ENCODE measurements at places on chromosomes 1 and 21.

- no peak for DNase-seq
Observed at GRCh38 chr1:51274676-51275075, 38.6 kb downstream of the RNF11 start.

GRCh38 chr1:26037904-26038303 lies 8.0 kb downstream of the SLC30A2 start:
- DNase-seq, result no peak

DNA sequence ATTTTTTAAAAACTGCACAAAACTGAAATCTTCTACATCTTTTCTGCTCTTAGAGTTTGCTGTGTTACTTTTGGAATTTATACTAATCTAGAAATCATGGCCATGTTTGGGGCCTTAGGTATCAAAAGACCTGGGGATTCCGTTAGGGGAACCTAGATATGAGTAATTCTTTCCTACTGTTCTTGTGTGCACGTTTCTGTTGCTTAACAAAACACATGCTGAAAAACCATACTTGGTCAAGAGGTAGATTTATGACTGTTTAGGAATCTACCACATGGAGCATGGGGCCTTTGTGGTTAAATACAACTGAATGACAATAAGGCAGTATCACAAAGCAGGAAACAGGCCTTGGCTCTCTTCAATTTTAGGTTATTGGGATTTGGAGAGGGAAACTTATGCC lies 291.9 kb upstream of the USP25 start:
- DNase-seq, result no peak

GRCh38 chr1:182634306-182635072 lies 30.3 kb upstream of the RGS16 start:
- DNase-seq, result no peak

GRCh38 chr21:30717105-30717504 lies 1.5 kb downstream of the KRTAP21-3 start:
- no peak for DNase-seq

DNA sequence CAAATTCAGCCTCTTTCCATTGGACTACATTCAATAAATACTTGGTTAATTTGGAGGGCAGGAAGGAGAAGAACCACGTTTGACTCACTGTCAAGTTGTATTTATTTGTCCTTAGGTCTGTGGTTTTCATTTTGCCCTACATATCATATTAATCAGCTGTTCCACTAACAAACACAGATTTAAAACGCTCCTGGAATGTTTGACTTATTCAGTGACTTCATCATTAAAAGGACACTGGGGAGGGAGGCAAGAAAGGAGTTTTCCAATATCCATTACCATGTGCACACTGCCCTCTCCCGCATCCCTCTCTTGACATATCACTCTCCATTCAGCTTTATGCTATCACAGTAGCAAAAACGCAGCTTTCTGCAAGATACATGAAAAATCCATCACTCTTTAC lies 98.2 kb upstream of the C1orf87 start:
- DNase-seq, result no peak

DNA sequence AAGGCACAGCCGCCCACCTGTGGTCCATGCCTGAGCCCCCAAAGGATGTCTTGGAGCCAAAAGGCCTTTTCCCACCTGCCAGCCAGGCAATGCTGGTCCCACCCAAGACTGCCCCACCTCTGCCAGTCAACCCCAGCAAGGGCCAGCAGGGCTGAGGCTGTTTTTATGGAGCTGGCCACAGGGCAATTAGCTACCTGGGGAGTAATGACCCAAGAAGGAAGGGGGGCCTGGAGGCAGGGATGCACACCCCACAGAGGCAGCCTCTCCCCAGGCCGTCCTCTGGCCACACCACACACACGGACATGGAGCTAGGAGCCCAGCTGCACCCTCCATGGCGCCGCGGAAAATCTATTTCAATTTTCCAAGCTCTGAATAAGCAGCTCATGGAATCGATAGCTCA lies 27.2 kb downstream of the CHD5 start:
- DNase-seq, result no peak

GRCh38 chr1:150566589-150567340 lies 12.6 kb downstream of the MCL1 start:
- DNase-seq, result no peak

DNA sequence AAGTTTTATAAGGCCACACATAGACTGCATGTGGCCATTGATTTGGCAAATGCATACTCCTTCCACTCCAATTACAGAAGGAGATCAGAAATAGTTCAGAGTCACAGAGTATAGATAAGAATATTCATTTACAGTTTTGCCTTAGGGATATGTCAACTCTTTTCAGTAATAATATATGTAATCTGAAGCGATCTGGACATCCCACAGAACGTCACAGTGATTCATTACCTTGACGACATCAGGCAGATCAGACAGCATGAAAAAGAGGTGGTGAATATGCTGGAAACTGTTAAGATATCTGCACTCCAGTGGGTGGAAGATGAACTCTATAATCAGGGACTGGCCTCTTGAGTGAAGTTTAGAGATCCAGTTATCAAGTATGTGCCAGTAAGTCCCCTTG lies 240.4 kb downstream of the DPYD start:
- no peak for DNase-seq

DNA sequence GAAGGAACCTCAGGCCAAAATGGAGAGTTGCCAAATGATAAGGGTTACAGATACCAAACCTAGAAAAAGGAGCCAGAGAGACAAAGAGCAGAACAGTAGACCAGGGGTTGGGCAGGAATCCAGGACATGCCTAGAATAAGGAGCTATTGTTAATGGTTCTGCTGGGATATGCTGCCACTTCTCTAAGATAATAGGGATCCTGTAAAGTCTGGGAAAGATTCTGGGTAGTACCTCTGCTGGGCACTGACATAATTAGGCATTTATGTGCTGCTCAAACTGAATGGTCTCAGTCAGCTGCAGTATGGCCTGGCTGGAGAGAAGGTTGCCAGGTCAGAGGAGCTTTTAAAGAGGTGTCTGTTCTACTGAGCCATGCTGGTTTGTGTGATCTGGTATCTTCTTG lies 19.9 kb upstream of the NRIP1 start:
- DNase-seq, result no peak

- DNase-seq, result no peak
Observed at GRCh38 chr1:12657060-12657884, 13.4 kb downstream of the AADACL4 start.

DNA sequence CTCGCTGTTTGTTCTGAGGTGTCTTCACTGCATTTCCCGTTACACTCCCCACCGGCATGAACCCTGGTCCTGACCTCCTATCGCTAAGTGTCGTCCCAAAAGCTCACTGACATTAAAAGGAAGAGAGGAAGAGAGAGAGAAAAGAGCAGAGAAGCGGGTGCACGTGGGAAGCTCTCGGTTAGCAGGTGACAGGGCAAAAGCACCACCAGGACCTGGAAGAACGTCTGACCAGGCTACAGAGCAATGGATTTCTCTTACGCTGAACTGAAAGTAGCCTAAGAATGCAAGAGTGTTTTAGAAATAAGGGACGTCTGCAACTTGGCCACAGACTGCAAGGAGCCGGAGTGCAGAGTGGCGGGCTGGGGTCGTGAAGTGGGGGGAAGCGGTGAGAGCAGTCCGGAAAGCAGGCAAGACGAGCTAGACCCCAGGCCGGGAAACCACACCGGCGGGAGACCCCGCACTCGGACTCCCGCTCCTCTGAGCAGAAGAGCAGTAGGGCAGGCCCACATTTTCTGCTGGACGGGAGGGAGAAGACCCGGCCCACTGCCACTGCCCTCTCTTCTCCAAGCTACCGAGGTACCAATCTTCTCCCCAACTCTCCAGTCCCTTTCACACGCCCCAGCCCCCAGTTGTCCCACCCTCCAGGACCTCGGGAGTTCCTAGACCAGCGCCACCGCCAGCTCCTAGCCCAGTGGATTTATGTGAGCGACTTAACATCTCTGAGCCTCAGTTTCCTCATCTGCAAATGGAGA lies 8.3 kb upstream of the MPZL1 start:
- DNase-seq, result no peak

GRCh38 chr1:26372039-26372438 lies 511 bp downstream of the ZNF683 start:
- DNase-seq, result no peak

- DNase-seq, result no peak
Observed at GRCh38 chr1:11951901-11952300, 17.4 kb downstream of the PLOD1 start.

DNA sequence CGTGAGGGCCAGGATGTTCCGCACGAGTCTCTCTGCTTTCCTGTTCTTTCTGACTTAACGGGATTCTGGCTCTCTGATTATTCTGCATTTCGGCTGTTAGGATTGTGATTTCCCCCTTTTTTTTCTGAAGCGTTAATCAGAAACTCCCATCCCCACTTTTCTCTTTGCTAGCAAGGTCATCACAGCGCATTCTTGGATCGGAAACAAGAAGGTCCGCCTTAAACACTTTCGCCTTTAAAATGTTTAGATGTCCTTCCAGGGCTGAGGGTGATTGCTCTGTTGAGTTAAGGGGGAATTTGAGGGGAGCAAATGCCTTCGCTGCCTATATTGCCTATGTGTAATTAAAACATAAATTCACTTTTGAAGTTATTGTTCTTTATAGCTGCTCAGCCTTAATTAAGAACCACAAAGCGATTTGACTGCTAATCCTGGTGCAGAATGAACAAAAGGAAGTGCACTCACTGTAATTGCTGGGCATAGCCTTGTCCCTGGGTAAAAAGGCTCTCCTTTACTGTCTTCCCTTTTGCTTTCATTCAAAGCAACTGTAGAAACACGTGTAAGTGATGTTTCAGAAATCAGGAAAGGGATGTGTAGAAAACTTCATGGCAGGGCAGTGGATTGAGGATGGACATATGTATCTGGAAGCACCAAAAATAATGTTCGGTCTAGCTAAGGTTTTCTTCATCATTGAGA lies 1.2 kb downstream of the LAMC1 start:
- no peak for DNase-seq

DNA sequence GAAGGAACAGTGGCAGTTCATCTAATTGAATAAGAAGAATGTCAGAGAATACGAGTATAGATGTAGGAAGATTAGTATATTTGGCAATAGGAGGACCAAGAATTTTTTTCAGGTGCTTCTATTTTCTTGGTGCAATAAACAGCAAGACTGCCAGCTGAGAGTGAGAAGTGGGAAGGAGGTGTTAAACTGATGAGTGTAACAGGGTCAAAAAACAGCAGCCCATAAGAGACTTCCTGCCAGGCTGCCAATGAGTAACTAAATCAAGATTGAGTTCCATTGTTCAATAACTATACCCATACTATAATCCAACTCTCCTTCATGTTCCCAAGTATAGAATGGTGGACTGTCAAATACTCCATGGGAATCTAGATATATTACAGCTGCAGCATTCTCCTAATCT lies 28.7 kb downstream of the LYST start:
- no peak for DNase-seq

DNA sequence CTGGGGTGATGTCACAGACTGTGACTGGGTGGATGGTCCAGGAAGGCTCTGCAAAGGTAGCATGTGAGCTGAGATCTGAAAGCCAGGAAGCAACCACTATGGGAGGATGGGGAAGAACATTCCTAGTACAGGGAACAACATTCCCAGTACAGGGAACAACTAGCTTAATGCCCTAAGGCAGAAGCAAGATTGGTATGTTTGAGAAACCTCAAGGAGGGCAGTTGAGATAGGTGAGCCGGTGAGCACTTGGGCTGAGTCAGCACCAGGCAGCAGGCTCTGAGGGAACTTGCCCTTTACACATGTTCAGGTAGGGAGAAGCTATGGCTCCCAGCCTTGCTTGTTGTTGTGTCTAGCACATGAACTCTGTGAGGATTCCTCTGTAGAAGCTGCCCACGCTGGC lies 24.2 kb upstream of the CACNA1E start:
- DNase-seq, result no peak

GRCh38 chr1:113928187-113928930 lies 765 bp upstream of the HIPK1 start:
- no peak for DNase-seq

- DNase-seq, result no peak
Observed at GRCh38 chr1:56495538-56495937, 83.8 kb downstream of the PLPP3 start.

Data from omental fat pad (tissue), 4 donors.